ENCODE measurements at places on chromosomes 16 and 17.
A peak's percentile ranks its signal among the peaks of the same experiment; 100 is the strongest.

DNA sequence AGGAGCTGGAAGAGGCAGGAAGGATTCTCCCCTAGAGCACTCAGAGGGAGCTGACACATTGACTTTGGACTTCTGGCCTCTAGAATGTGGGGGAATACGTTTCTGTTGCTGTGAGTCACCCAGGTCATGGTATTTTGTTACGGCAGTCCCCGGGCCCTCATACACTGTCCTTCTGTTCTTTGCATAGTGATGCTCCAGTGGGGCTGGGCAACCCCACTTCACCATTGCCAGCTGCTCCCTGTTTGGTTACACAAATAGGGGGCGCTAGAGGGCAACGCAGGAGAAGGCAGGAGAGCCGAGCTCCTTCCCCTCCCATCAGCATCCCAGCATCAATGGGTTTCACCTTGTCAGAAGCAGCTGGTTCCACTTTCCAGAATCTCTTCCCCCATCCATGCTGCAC, 257.7 kb upstream of the FOXF1 start:
- no peak for DNase-seq

- DNase-seq, result peak; percentile 35
These were observed 147.3 kb downstream of the CCDC182 start for GRCh38 chr17:57597531-57598453.

DNA sequence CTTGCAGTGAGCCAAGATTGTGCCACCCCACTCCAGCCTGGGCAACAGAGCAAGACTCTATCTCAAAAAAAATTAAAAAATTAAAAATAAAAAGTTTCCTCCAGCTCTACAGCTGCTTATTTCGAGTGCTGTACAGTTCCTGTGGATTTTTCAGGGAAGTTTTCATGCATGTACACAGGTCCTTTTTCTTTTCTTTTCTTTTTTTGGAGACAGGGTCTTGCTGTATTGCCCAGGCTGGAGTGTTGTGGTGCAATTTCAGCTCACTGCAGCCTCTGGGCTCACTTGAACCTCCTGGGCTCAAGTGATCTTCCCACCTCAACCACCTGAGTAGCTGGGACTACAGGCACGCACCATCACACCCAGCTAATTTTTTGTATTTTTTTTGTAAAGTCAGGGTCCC, 15.9 kb downstream of the EEF2K start:
- DNase-seq, result no peak

DNA sequence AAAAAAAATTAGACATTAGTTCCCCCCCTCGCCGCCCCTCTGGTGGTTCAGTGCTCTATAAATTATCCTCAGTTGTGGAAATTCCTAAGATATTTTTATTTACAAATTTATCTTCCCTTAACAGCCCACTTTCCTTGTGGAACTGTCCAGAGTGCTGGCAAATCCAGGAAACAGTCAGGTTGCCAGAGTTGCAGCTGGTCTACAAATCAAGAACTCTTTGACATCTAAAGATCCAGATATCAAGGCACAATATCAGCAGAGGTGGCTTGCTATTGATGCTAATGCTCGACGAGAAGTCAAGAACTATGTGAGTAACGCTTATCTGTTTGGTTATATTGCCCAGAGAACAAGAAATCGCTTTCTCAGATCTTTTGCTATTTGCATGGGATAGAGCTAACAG, 2.9 kb downstream of the KPNB1 start:
- DNase-seq, result no peak

DNA sequence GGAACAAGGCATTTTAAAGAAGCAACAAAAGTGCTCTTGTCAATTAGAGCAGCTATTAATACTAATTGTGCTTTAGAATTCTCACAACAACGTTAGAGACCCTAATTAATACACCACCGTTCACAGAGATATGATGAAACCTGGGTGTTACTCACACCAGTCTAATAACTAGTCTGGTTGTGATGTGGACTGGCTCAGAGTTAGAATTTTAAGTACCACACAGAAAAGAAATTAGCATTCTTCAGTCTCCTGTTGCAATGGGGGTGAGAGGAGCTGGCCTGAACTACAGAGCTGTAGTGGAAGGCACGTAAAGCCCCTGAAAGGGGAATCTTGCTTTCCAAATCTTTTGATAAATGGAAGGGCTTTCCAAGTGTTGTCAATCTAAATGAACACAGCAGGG, 240.8 kb upstream of the TOX3 start:
- DNase-seq, result no peak

DNA sequence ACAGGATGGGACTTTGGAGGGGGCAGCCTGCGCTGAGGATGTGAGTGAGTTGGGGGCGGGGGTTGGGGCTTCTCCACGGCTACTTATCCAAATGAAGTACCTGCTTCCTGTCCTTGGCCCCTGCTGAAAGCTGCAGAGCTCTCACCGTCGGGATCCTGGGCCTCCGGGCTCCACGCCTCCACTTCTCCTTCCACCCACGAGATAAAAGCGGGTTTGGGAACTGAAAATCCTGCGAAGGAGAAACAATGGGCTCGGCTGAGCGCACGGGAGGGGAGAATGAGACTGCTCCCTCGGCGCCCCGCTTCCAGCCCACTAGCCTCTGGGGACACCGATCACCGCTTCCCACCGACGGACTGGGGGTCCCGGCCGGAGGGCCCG, 486 bp downstream of the ZNF785 start:
- no peak for DNase-seq

GRCh38 chr16:81431554-81432353, 12.9 kb upstream of the CMIP start:
- DNase-seq, result no peak

- no peak for DNase-seq
These were observed 16.1 kb upstream of the TNFRSF13B start for GRCh38 chr17:16987830-16988601.

DNA sequence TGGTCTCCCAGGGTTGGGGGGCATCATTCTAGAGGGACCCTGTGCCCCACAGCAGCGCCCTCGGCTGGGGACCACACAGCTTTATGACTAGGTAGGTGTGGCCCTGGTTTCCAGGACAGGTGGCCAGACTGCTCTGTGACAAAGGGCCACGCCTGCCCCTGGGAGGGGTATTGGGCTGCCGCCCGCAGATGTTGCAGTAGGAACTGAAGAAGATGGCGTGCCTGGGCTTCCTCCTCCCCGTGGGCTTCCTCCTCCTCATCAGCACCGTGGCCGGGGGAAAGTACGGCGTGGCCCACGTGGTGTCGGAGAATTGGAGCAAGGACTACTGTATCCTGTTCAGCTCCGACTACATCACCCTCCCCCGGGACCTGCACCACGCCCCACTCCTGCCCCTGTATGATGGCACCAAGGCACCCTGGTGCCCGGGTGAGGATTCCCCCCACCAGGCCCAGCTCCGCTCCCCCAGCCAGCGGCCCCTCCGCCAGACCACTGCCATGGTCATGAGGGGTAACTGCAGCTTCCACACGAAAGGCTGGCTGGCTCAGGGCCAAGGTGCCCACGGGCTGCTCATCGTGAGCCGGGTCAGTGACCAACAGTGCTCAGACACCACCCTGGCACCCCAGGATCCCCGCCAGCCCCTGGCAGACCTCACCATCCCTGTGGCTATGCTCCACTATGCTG, at the start of gene SPPL2C:
Gene SPPL2C, plus strand, starts transcription at position 187 of the 681 bp plus-strand sequence. Its CDS starts 26 bp downstream, at position 213.
- DNase-seq, result no peak

DNA sequence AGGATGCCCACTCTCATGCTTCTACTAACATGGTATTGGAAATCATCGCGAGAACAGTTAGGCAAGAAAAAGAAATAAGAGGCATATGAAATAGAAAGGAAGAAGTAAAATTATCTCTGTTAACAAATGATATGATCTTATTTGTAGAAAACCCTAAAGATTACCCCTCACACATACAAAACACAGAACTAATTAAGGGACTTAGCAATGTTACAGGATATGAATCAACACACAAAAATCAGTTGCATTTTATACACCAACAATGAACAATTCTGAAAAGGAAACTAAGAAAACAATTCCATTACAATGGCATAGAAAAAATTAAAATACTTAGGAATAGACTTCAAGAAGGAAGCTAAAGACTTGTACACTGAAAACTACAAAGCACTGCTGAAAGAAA, 2.7 kb upstream of the CAPNS2 start:
- DNase-seq, result no peak

DNA sequence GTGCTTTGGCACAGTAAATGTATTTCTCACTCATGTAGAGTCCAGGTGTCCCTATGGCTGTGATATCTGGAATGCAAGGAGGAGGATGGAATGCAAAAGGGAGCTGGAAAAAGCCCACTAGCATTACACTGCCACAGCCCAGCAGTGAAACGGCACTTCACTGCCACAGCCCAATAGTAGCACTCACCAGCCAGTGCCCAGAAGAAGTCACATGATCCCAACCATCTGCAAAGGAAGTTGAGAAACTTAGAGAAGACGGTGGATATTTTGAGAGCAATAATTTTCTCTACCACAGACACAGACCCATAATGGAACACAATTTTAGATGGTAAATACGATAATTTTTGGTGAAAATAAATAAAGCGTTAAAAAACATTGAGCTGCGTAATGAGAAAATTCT, 51.8 kb downstream of the C16orf82 start:
- DNase-seq, result no peak

DNA sequence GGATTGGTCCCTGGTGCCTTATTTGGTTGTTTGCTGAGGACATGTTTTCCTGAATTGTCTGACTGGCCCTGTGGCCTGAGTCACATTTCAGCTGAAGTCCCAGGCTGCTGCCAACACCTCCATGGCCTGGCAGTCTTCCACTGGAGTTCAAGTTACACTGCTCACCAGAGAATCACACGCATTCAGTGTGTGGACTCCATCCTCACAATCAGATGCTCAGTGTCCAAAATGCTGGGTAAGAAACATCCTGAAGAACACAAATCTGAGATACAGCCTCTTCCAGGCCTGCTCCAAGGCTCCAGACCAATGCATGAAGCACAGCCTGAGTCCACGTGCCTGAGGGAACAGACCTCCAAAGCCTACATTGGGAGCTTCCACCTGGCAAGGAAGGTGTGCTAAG, 19.2 kb downstream of the CD300LB start:
- DNase-seq, result no peak

DNA sequence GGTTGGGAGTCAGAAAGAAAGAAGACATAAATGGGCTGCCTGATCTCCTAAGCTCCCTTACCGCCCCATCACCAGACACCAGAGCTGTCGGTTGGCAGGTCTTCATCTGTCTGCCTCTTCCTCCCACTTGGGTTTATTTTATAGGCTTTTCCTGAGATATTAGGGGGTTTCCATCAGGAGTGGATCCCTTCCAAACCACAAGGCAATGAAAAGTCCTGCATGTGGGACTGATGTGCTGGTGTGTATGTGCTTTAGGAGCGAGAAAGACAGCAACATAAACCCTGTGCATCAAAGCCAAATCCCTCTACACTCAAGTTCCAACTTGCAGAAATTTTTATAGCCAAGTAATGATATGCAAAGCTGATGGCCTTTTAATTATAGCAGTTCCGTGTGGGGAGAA, 389.5 kb downstream of the SLC39A11 start:
- no peak for DNase-seq

- DNase-seq, result no peak
These were observed 240.8 kb downstream of the SNX29 start for GRCh38 chr16:12217341-12217740.

GRCh38 chr16:47905771-47906170, 250.0 kb downstream of the ABCC12 start:
- no peak for DNase-seq

GRCh38 chr17:10349403-10349802, 23.4 kb downstream of the MYH13 start:
- DNase-seq, result no peak

DNA sequence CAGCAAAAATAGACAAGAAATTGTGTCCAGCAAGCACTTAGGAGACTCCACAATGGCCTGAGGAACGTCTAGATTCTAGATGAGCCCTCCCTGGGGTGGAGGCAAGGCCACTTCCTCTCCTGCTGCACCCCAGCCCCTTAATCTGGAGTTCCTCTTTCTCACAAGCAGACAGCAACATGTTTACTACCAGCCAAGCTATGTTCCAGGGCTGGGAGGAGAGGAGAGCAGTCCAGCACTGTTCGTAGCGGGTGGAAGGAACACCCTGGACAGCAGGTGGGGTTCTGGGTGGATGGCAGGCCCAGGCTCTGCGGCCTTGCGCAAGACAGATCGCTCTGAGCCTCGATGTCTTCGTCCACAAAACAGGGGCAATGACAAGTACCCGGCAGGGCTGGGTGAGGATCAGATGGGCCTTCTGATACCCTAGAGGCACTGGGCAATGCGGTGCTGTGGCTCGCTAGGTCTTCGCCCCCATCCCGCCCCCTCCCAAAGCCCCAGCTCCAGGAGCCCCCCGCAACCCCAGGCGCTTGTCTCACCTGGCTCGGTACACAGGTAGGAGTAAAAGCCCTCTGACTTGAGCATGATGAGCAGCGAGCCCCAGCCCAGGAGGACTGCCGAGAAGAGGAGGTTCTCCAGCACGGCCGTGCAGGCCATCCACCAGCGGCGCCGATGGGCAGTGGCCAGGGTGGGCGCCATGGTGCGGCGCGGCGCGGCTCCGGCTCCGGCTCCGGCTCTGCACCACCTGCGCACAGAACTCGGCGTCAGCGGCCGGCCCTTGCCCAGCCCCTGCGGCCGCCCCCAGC, 1.3 kb downstream of the SLC43A2 start:
- no peak for DNase-seq

DNA sequence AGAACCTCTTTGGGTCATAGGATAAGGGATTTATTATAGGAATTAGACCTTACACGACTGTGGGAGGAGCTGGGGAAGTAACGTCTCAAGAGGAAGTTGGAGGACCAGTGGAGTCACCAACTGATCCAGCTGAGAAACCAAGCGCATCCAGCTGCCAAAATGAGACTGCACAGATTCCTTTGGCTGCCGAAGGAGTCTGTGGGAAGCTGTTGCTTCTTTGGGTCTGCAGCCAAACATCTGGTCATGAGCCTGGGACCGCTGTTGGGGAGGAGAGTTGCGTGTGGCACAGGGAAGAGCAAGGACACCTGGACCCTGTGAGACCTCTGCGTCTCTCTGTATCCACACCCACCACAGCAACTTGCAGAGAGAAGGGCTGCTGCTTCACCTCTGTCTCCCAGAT, 2.4 kb upstream of the NACA2 start:
- DNase-seq, result no peak

- DNase-seq, result no peak
These were observed 52.2 kb downstream of the VPS35L start for GRCh38 chr16:19607616-19608280.

DNA sequence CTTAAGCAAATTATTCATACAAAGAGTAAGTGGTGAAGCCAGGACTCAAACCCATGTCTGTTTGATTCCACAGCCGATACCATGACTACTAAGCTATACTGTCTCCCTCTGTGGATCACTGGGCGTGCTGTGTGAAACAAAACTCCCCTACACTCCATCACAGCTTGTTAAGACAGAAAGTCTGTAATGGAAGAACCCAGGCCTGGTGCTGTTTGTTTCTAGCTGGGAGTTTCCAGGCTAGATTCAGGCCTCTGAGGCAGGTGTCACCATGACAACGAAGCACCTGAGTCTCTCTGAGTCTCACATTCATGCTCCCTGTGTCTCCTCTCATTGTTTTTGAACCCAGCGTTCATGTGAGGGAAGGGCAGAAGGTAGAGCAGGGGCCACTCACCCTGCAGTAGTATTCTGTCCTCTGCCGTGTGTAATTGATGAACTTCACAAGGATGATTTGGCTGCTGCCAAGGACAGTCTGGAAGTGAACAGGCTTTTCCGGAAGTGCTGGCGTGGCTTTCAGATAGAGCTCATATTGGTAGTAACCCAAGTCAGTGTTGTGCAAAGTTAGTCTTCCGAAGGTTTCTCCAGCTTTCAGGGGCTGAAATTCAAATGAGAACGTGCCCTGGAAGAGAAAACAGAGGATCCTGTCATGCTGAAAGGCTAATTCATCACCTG, 8.6 kb upstream of the VAC14 start:
- DNase-seq, result no peak

- DNase-seq, result no peak
These were observed 25.1 kb downstream of the NKD1 start for GRCh38 chr16:50573279-50573678.
